ENCODE measurements at places on chromosomes 6 and 20. TPM values are rescaled to one million over a fixed set of nuclear protein-coding genes. Genes with fewer than 3 reads are reported as not detected.

- DNase-seq: no peak
Measured at GRCh38 chr20:25699914-25700313, 3.3 kb upstream of the ZNF337 start.

DNA sequence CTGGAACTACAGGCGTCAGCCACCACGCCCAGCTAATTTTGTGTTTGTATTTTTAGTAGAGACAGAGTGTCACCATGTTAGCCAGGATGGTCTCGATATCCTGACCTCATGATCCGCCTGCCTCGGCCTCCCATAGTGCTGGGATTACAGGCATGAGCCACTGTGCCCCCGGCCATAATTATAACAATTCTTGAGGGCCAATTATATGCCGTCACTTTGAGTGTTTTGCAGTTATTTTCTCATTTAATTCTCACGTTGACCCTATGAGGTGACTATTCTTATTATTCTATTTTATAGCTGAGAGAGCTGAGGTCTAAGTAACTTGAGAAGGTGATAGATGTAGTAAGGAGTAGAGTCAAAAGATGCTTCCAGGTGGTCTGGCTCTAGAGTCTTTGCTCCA lies 13.0 kb downstream of the MYO6 start:
- DNase-seq: no peak

GRCh38 chr6:133441491-133441890 lies 200.3 kb downstream of the EYA4 start:
- DNase-seq: no peak

GRCh38 chr6:13331516-13332348 lies 3.4 kb upstream of the TBC1D7 start:
- no peak for DNase-seq

GRCh38 chr6:7241160-7241559 lies 71.8 kb downstream of the SSR1 start:
- no peak for DNase-seq

DNA sequence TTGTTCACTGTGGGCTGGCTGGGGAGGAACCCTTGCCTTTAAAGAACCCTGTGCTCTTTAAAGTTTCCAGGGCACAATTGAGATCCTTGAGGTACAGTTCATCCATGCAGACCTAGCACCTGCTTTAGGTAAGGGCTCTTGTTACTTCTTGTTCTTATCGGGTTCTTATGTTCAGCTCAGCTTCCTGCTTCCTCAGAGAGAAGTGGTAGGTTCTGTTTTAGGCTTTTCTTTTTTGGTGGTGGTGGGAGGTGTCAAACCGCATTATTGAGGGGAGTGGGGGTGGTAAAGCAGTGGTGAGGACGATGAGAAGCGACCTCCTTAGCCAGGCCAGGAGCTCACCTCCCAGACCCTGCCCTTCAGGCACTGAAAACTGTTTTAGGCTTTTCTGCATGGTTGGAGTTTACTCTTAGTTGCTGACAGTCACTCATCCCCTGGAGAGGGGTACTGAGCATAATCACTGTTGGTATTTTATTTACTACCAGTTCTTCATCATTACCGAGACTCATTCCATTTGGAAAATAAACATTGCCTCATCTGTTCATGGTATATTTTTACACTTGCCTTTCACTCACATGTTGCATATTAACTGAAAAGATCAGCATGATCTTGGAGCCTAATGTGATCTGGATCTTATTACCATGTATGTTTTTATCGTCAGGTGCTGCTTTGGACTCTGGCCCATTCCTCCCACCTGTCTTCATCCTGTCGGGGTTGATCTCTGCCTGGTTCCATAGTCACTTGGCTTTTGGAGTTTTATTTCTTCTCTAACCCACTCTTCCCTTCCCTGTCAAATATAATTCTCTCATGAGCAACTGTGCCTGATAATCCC lies 35.4 kb downstream of the SLC16A10 start:
- no peak for DNase-seq

- DNase-seq: no peak
Measured at GRCh38 chr6:134351615-134352474, 33.9 kb upstream of the SGK1 start.

- DNase-seq: no peak
Measured at GRCh38 chr6:154958469-154958868, 36.6 kb upstream of the TIAM2 start.

DNA sequence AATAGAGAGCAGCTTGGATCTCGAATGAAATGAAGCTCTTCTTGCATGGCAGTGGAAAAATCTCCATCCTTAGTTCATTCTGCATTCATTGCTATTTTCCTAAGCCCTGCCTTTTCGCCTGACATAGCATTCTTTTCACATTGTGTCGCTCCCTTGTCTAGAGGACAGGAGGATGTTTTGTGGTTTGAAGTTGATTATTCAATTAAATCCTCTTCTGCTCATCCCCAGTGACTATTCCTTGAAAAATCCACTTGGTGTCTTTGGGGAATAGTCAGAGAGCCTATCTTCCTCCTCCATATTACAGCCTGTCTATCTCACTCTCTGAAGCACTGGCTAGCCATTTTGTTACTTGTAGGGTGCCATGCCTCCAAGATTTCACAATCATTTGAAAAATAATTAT lies 161.2 kb downstream of the KLHL32 start:
- no peak for DNase-seq

- DNase-seq: no peak
Measured at GRCh38 chr6:55916188-55916587, 40.8 kb upstream of the BMP5 start.

The B3GALT4 gene
- total RNA-seq: 23.4 TPM

DNA sequence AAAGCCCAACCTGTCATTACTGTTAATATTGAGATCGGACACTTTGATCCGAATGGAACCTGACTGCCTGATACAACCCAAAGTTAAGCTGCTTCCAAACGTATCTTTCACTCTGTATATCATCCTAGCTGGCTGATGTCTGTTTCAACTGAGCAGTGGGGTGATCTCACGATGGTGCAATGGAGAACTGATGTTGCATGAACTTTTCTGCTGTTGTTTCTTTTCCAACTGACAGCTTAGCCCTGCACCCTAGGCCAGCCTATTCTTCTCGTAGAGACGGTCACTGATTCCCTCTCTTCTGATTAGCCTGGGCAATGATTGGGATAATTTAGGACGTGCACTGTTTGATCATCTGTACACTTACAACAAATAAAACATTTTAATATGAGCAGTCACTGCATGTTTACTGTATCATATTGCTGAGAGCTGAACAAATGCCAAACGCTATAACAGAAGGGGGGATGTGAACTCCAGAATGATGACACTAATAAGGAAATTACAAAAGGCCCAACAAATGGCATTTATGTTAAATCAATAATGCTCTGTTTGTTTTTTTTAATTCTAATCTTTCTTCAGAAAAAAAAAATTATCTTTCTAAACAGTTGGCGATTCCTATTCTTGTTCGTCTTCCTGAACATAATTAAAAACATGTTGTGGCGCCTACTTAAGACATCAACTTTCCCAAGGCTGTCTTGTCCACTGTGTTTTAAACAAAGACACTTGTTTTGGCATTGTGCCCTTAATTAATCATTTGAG lies 184.8 kb downstream of the ZNF217 start:
- no peak for DNase-seq

GRCh38 chr6:89415185-89415584 lies 3.1 kb upstream of the RRAGD start:
- DNase-seq: no peak

DNA sequence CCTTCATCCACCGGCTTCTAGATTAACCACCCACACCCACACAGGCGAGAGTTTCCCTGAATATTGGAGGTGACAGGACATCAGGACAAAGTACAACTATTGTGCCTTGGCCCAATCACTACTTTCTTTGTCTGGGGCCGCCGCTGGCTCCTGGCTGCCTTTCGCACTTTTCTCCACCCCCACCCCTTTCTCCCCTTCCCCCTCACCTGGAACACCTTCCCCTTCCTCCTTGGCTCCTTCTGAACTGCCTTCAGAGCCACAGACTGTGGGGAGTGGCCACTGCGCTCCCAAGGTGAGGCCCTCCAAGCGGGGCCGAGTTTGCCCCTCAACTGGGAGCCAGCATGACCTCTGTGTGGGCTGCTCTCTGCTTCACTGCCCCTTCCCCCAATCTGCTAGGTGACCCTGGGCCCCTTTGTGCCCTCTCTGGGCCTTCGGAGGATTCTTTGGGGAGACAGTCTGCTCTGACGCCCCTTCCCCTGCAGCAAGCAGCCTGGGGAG lies 3.0 kb upstream of the VEGFA start:
- no peak for DNase-seq

DNA sequence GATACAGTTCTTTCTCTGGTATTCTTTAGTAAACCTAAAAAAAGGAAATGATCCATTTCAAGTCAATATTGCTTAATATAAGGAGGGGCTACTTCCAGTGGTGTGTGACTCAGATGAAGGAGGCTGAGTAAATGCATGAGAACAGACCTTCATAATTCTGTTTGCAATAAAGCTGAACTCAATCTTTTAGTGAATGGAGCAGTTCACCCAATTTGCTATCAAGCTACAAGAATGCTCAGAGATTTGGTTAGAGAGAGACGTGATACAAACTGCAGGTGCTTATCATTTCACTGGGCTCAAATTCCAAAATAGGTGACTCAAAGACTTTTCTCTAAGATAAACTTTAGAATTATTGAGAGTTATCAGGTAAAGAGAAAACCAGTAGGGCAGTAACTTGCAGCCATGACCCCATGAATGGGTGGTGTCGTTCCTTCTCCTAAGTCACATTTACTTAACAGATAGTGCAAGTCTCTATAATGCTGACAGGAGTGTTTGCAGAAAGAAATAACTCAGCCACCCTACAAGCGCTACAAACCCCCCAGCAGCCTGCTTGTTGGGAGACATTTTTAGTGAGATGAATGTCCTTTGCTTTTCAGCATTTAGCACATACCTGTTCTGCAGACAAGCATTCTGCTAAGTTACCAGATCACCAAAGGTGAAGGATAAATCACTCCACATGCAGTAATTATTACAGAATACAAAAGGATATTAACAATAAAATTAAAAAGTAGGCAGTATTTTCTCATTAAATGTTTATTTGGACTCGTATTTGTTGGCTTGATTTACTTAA lies 16.4 kb upstream of the BLOC1S5 start:
- no peak for DNase-seq

The C6orf58 gene
- total RNA-seq: not detected

DNA sequence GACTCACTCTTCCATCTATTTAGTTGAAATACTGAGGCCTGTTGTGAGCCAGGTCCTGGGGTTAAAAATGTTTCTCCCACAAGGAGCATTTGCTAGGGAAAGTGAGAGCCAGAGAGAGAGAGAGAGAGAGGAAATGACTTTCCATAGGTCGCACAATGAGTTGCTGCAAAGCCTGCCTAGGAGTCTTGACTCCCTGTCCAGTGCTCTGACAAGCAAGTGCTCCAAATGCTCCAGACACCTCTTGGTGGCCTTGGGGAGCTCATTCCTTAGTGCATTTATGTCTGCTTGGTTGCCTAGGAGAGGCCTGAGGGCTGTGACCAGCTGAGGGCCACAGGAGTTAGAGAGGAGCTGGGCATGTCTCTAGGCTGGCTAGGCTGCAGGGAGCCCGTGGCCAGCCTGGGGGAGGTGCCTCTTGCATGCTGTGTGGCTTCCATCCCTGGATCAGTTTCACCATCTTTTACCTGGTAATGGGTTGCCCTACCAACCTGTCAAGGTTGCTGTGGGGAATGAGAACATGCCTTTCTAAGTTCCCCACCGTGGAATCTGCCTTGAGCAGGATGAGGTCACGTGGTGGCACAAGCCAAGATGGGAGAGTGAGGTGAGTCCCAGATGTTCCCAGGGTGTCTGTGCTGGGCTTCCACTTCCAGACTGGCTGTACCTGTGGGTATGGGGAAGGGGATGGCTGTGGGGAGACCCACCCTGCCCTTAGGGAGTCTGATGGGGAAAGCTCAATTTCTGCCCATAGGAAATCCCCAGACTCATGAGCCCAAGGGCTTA lies 105.0 kb downstream of the VEGFA start:
- DNase-seq: no peak

- DNase-seq: no peak
Measured at GRCh38 chr20:10247440-10247839, 28.8 kb downstream of the SNAP25 start.

DNA sequence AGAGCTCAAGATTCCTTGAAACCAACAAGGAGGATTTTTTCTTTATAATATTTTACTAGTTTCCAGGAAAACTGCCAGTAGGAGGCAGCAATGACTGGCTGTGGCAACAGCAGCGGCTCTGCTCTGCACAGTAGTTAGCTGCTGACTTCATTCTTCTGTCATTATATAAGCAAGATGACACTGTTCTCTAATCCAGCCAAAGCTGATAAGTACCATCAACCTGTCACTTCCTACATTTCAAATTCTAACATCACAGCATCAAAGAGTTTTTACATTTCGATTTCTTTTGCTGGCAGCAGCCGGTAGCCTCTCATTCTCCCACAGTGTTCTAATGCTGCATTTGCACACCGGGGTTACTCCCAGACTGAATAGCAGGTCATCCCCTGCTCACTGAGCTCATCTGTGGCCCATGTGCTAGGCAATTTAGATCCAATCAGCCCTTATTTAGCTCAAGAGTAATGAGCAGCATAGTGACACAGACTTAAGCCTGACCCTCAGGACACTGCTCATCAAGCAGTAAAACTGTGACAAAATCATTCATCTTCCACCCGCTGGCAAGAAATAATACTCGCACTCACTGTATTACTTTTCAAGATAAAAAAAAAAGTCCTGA lies 67.8 kb downstream of the MMS22L start:
- DNase-seq: no peak

All from upper lobe of left lung (tissue), 6 donors.